Naive B cell (primary cell): ENCODE measurements at places on chromosomes 13 and 19. TPM values are rescaled to one million over a fixed set of nuclear protein-coding genes. Genes with fewer than 3 reads are reported as not detected.

DNA sequence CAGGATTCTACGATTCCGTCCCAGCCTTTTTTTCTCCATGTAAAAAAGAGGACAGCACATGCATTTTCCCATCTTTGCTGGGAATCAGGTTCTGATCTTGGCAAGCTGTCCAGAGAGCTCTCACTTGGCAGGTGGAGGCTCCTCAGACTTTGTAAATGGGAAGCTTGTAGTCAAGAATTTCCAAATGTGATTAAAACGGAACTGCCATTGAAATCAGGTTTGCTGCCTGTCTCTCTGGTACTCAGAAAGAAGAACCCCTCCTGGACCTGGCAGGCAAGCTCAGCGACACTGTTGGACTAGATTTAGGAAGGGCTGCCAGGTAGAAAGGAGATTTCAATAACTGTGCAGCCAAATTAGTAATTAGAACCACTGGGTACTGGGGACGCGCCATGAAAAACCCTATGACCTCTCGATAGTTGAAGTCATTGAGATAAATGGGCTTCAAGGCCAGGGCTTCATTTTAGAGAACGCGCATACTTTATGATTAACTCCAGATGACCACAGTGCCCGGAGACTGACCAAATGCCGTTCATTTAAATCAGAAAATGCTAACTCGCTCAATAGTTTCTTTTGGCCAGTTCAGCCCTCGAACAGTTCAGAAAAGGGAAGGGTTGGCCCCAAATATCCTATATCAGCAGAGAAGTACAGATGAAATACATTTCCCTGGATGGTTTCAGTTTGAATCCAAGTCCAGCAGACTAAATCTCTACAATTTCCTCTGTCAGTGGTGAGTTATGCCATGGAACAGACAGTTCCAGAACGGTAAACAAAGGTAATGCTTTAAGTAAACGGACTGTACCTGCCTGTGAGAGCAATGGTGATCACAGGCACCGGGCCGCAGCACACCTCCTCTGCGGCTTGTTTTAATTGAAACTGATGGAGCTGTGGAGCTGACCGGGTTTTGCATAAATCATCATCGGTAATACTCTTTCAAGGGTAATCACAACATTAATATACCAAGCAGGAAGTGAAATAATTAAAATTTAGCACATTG, 517.4 kb downstream of the RFC3 start:
- H3K4me3 ChIP-seq = no peak overlapping the region
- peaks cover 4% of the 10 kb centered on the region for H3K36me3 ChIP-seq
- no peak overlapping the region for H3K27ac ChIP-seq
- DNase-seq = no peak

GRCh38 chr13:40187324-40187795, 479.1 kb downstream of the FOXO1 start:
- no peaks in the 10 kb centered on the region for H3K27me3 ChIP-seq
- no peak overlapping the region for H3K4me3 ChIP-seq
- no peak overlapping the region for H3K27ac ChIP-seq
- H3K36me3 ChIP-seq = no peaks in the 10 kb centered on the region

- H3K27ac ChIP-seq = no peak overlapping the region
- peaks cover 22% of the 10 kb centered on the region for H3K36me3 ChIP-seq
- no peaks in the 10 kb centered on the region for H3K4me1 ChIP-seq
- no peak for DNase-seq
- H3K4me3 ChIP-seq = no peak overlapping the region
- H3K27me3 ChIP-seq = no peaks in the 10 kb centered on the region
Observed at GRCh38 chr13:41708713-41709112, 251.4 kb downstream of the RGCC start.

The SOX1 gene
- polyA plus RNA-seq = not detected

GRCh38 chr13:81990652-81991051, 1649.7 kb upstream of the SPRY2 start:
- no peak overlapping the region for H3K4me3 ChIP-seq
- no peak overlapping the region for H3K27ac ChIP-seq
- DNase-seq = no peak
- no peaks in the 10 kb centered on the region for H3K27me3 ChIP-seq
- H3K4me1 ChIP-seq = no peaks in the 10 kb centered on the region

DNA sequence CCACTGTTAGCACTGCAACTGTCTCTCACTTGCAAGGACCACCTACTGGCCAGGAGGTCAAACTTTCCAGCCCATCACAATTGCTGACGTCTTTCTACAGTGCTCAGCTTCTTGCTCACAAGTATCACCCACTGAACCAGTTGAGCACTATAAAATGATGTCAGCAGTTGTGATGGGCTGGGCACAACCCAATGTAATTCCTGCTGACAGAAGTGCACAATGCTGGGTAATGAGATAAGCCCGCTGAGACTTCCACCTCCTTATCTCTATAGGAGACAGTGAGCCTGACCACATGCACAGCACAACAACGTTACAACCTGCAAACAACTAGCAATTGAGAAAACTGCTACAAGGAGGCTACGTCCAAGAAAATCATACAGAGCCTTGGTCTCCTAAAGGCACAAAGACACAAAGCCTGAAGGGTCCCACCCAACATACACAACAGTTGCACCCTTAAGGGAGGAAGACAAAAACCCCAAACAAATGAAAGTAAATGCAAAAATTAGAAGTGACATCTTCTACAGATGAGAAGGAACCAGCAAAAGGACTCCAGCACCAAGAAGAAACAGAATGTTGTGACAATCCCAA, 273.2 kb downstream of the LIG4 start:
- H3K27me3 ChIP-seq = no peaks in the 10 kb centered on the region
- H3K4me1 ChIP-seq = no peaks in the 10 kb centered on the region

DNA sequence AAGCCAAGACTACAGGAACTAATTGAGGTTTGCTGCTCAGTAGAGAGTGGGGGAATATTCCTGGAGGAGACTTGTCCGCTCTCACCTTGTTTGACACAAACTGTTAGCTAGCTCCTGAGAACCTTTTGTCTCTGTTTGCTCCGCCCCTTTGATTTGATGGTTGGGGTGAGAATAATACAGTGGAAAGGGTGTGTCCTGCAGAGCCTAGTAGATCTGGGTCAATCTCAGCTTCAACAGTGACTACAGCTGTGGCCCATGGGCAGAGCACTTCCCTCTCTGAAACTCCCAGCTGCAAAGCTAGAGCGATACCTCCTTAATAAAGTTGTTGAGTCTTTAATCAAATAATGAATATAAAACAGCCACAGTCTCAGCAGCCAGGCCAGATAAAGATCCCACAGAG, 576.7 kb downstream of the DIAPH3 start:
- no peaks in the 10 kb centered on the region for H3K27me3 ChIP-seq
- H3K4me1 ChIP-seq = no peaks in the 10 kb centered on the region
- no peak overlapping the region for H3K4me3 ChIP-seq
- H3K36me3 ChIP-seq = no peaks in the 10 kb centered on the region
- no peak overlapping the region for H3K27ac ChIP-seq
- DNase-seq = no peak
